ENCODE measurements at places on chromosomes 2 and 18. TPM values are rescaled to one million over a fixed set of nuclear protein-coding genes. Genes with fewer than 3 reads are reported as not detected.

DNA sequence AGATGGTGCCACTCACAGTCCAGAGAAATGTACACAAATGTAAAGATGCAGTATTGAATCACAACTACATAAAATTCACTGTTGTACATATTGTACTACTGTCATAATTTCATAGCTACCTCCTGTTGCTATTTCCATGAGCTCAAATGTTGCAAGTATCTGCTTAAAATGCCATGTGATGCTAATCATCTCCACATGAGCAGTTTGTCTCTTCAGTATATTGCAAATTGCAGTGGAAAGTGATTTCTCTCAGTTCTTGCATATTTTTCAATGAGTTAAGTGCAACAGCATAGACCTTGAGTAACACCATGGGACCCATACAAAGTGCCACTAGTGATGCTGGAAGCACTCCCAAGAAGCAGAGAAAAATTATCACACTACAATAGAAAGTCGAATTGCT is 51.9 kb downstream of the MAIP1 start:
- DNase-seq: no peak

- DNase-seq: no peak
Observed at GRCh38 chr18:44866103-44866502, 185.4 kb downstream of the SETBP1 start.

GRCh38 chr2:55395724-55396605 is 23.7 kb downstream of the CCDC88A start:
- no peak for DNase-seq

DNA sequence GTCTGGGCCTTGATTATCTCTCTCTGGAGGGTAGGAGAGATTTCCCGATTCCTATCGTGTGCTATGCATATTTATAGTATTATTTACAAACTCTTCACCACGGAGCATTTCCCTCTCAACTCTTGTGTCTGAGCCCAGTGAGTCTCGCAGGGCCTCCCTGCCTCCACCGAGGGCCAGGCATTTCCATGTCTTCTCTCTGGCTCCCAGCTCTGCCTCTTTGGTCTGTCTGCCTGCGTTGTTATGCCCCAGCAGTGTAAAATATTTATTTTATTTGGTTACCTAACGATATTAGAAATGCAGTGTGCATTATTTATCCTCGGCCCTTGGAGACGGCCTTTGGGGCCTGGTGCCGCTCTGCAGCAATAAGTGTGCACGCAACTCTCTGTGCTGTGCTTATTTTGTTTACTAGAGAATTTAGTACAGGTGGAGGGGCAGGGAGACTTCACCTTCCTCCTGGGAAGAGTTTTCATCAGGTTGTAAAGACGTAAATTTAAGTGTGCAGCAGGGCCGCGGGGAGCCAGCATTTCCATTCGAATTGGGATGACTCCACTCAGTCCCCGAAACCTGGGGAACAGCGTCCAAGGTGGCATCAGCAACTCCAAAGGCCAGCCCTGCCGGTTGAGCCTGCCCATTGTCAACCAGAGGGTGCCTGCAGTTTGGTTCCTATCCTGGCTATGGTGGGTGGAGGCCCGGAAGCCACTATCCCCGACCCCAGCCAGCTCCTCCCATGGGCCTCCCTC is 100.2 kb downstream of the PTGR3 start:
- no peak for DNase-seq

- peak; percentile 93 for DNase-seq
Observed at GRCh38 chr2:219541611-219542180, 1.9 kb downstream of the CHPF start.

DNA sequence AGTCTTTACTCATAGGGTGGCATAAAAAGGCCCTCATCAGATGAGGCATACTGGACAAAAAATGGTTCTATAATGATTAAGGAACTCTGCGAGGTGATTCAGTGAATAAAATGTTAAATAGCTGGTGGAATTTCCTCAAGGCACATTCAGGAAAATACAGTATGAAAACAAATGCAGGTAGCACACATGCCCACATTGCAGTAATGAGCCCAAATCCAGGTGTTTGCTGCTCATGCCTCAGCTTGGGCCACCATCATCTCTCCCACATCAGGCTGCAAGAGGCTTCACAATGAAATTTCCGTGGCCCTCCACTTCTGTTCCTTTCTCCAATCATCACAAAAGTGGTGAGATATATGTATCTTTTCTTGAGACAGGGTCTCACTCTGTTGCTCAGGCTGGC is 298.3 kb downstream of the NBAS start:
- DNase-seq: no peak

GRCh38 chr2:23532391-23533337 is 147.7 kb downstream of the KLHL29 start:
- DNase-seq: no peak

- no peak for DNase-seq
Observed at GRCh38 chr2:170468557-170468956, 246.6 kb upstream of the SP5 start.

Gene LONRF2
- 2.6 TPM for total RNA-seq

Gene TMEM17
- not detected for total RNA-seq

Measured in transverse colon (tissue), 4 donors.